Stimulated activated CD4-positive, alpha-beta T cell treated with anti-CD3 and anti-CD28 coated beads, Interleukin-4, amount 100 ng/mL, for 24 hours (primary cell): ENCODE measurements at places on chromosomes 7 and 10.

GRCh38 chr7:43041105-43041504 lies 71.3 kb upstream of the HECW1 start:
- DNase-seq, result no peak

DNA sequence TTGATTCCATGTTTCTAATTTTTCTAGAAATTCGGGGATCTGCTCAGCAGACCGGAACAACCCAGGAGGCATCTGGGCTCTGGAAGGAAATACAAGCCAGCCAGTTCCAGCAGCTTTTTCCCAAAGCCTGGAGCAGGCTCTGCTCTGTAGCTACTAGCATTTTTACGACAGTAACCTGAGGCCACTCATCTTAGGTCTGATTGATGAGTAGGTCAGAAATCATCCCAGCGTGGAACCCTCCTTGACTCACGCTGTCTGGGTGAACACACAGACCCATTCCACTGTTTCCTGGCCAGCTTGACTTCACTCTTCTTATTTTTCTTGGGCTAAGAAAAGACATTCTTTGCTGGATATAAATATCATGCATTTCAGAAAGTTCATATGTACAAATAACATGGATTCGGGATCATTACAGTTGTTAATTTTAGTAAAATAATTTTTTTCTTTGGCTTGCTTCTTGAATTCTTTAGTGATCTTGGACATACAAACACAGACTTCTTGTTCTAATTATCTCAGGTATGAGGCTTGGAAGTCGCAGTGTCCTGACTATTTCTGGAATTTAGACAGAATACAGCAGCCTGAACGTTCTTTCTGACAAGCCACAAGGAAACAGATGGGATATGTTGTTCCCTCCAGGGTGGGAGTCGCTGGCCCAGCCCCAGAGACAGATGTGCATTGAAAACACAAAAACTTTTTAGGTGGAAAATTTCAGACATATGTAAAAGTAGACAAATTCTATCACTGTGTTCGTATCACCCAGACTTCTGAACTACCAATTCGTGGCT lies 54.6 kb upstream of the PITRM1 start:
- DNase-seq, result no peak

DNA sequence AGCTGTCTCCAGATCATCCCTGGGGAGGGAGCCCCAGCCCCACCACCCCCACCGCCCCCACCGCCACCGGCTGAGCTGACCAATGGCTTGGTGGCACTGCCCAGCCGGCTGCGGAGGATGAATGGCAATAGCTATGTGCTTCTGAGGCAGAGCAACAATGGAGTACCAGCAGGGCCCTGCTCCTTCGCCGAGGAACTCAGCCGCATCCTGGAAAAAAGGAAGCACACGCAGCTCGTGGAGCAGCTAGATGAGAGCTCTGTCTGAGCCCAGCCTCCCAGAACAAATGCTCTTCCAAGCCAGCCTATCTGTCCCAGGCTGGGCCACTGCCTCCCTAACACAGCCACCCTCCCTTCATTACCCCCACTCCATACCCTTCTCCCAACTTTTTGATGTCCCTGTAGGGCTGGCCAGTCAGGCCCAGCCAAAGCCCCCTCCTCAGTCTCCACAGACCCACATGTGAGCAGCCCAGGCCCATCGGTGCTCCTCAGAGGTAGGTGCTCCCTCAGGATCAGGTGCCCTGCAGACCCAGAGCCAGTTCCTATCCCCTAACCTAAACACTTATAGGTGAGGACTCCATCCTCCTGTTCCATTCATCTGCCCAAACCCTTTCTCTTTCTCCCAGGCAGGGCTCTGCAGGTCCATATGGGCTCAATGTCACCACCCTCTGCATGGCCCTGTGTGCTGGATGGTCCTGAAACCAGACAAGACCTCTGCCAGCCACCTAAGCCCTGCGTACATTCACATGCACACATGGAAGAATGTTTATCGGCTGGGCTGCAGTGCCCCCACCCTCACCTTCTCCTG lies 3.2 kb downstream of the MRPL43 start:
- DNase-seq, result no peak

DNA sequence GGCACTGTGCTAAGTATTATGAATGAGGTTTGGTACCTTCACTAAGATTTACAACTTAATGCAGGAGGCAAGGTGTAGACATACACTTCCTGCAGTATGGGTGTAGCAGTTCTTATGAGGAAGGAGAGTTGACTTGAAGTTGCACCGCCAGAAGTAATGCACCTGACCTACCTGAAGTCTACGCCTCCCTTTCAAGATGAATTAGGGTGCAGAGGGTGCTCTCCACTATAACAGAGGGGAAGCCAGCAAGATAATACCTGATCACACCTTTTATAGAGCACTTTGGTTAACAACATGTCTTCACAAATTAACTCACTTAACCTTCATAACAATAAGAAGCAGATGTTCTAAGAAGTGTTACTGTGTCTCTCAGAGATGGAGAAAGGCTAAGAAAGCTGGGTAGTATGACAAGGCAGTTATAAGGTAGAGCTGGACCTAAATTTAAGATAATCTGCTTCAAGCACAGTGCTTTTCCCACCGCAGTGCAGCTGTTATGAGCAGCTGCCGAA lies 552 bp upstream of the RAB18 start:
- no peak for DNase-seq

- no peak for DNase-seq
Measured at GRCh38 chr10:89946106-89946505, 244.7 kb downstream of the KIF20B start.

DNA sequence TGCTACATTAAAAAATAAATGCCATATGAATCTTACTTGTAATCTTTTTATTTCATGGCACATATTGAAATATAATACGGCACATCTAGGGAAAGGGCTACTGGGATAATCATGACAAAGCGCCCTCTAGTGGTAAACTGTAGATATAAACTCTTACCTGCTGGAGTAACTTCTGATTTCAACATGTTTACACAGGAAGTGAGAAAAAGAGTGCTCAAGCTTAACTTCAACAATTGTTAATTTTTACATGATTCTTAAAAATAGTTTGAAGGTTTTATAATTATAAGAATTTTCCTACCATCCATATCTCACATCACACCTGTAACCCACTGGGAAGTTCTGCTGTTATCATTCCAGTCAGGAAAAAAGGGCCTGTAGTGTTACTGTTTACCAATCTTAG lies 2.0 kb upstream of the HEPACAM2 start:
- peak; percentile 15 for DNase-seq

GRCh38 chr10:101766753-101767599 lies 8.9 kb downstream of the FGF8 start:
- DNase-seq, result no peak

DNA sequence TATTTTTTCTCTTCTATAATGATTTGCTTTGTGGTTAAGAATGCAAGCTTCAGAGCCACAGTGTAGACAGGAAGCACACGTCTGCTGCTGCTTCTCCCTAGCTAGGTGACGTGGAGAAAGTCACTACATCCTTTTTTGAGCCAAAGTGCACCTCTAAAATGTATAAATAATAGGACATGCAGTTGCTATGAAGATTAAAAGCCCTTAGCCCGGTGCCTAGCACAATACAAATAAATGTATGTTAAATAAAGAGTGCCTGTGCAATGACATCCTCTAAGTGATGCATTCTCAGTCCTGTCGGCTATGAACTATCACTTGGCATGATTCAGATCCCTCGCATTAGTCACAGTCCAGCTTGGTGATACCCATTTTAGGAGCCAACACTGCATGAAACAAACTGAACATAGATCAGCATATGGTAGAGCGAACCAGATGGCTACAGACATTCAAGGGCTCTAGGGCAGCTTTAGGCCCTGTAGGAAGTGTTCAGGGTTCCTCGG lies 4.8 kb upstream of the TRDMT1 start:
- peak; percentile 61 for DNase-seq

DNA sequence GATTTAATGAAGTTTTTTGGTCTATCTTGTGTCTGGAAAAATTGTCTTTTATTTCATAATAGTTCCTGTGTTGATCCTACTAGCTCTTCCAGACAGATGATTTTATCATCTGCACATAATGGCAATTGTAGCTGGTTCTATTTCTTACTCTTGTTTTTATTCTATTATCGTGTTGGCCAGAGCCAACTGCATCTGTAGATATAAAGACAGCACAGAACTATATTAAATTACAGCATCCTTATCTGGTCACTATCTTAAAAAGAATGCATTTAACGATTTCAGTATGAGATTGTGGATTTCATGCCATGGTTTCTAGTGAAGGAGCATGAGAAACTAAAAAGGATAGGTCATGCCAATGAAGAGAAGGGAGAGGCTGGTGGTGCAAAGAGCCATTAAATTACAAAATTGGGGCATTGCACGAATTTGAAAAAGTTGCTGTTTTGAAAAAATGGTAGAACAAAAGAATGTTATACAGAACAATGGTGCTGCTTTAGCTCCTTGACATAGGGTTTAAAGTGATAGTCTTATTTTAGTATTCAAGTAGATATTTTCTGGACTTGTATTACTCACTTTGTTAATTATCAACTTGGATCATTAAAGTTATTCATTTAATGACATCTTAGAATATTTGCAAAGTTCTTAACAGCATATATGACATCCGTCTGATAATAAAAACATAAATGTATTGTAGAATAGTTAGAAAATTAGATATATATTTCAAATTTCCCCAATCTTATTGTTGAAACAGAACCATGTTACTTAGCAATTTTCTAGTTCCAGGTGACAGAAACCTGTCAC lies 1250.3 kb downstream of the REEP3 start:
- DNase-seq, result no peak

GRCh38 chr7:30445770-30446169 lies 32.8 kb downstream of the NOD1 start:
- DNase-seq, result peak; percentile 61

GRCh38 chr10:58588673-58589265 lies 76.1 kb downstream of the BICC1 start:
- no peak for DNase-seq

DNA sequence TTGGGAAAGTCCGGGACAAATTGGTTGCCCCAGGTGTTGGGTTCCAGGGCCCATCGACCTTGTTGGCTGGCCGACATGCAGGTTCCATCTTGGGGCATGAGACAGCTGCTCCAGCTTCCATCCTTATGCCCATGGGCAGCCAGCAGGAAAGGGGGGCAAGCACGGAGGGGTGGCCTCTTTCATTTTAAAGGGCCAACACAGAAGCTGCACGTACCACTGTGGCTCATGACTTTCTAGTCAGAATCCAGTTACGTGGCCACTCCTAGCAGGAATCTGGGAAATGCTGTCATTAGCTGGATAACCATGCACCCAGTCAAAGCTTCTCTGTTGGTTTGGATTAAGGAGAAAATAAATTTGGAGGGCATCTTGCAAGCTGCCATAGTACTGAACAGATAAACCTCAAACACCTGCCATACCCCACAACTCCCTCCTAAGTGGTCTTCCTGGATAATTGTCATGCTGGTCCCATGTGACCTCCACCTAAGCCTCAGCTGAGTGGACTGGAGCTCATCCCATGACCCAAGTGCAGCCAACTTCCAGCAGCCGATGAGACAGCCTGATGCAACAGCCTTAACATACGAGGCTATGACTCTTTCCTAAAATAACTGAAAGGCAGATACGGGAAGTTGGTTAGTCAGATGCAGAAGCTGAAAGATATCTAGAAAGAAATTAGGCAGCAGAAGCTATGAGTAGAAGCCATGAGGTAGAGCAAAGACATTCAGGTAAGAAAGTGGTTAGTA lies 21.4 kb upstream of the GSDME start:
- no peak for DNase-seq

GRCh38 chr7:74544706-74545469 lies 91.2 kb downstream of the GTF2IRD1 start:
- DNase-seq, result peak; percentile 19

- DNase-seq, result no peak
Measured at GRCh38 chr10:86048973-86049372, 317.6 kb downstream of the GRID1 start.

- DNase-seq, result no peak
Measured at GRCh38 chr10:127774766-127775559, 38.0 kb downstream of the FOXI2 start.

DNA sequence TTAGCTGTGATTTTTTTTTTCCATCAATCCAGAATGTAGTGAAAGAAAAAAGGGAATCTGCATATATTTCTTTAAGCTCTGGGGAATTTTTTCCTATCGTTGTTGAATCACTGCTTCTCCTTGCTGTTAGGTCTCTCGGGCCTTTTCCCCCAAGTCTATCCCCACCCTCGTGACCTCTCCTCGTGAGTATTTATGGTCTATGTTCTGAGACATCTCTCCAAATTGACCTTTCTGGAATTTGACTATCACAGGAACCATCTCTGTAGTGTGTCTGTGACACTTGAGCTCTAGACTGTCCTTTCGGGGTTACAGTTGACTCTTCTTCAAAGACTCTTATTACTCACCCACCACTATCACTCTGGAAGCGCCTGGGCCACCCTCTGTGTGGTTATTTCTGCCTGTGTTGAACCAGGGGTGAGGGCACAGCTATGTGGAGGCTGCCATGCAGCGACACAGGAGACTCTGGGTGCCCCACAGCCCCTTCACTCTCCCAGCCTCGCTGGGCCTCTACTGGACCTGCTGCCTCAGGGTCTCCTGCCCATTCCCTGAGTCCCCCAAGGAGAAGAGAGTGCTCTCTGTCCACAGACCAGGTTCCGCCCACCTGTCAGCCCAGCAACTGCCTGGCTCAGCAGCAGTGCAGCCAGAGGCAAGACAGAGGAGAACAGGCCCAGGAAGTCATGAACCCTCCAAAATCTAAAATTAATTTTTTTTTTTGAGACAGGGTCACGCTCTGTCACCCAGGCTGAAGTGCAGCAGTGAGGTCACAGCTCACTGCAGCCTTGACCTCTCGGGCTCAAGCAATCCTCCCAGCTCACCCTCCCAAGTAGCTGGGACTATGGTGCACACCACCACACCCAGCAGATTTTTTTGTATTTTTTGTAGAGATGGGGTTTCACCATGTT lies 45.7 kb upstream of the PTPRN2 start:
- no peak for DNase-seq

DNA sequence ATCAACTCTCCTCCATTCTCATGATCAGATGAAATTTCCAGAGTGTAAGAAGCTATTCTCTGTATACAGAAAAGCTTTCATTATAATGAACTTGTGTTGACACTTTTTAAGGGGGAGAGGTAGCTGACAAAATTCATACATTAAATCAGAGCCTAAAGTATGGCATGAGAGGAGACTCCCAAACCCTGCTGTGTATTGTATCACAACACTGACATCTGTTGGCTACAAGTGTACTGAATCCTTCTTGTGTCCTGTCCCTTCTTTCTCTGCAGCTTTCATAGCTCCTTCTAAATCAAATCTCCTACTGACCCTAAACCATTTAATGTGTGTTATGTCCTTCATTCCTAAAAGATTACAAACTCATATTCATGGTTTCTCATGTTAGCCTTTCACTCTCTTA lies 70.9 kb downstream of the GCC1 start:
- DNase-seq, result no peak

DNA sequence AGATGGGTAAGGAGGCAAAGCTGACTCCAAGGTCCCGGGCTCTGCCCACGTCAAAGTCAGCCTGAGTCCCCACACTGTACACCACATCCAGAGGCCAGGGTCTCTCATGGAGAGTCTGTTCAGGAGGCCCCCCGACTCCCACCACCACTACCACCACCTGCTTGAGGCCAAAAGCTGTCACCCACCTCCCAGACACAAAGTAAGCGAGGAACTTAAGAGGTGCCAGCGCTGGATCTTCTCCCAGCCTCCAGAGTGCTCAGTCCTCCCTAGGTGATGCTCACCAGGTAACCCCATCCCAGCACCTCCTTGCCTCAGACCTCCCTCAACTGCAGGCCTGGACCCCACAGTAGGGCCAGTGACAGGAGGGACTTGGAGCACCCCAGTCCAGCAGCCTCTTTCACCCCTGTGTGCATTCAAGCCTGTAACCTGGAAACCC lies 520 bp downstream of the NPC1L1 start:
- DNase-seq, result no peak

GRCh38 chr7:153682628-153683027 lies 369.6 kb upstream of the DPP6 start:
- no peak for DNase-seq

GRCh38 chr10:115558252-115558651 lies 465.1 kb downstream of the ATRNL1 start:
- no peak for DNase-seq
